ENCODE measurements at places on chromosomes 1 and 21. TPM values are rescaled to one million over a fixed set of nuclear protein-coding genes. Genes with fewer than 3 reads are reported as not detected.

NBPF4 gene
- total RNA-seq = 0.46 TPM

GPR157 gene
- 0.69 TPM for total RNA-seq

AHCYL1 gene
- 62.5 TPM for total RNA-seq

NHLH2 gene
- 16.1 TPM for total RNA-seq

ILDR2 gene
- 76.8 TPM for total RNA-seq

SNX7 gene
- total RNA-seq = 36.7 TPM

LMO4 gene
- 134 TPM for total RNA-seq

F13B gene
- not detected for total RNA-seq

BRDT gene
- total RNA-seq = not detected

SLAMF6 gene
- total RNA-seq = not detected

PCP4L1 gene
- total RNA-seq = 27.9 TPM

ELF3 gene
- total RNA-seq = not detected

RNU1-3 gene
- total RNA-seq = under 0.01 TPM

BEND5 gene
- 17.5 TPM for total RNA-seq

CLCA1 gene
- total RNA-seq = not detected

GSTM1 gene
- 15.0 TPM for total RNA-seq

SYPL2 gene
- not detected for total RNA-seq

RXRG gene
- 70.8 TPM for total RNA-seq

PRAMEF4 gene
- total RNA-seq = not detected

FMN2 gene
- total RNA-seq = 46.8 TPM

OR2T33 gene
- total RNA-seq = not detected

SFN gene
- total RNA-seq = not detected

RAB25 gene
- total RNA-seq = not detected

PSRC1 gene
- 12.0 TPM for total RNA-seq

RBP7 gene
- total RNA-seq = not detected

GCSAML gene
- 0.69 TPM for total RNA-seq

CCDC28B gene
- 23.5 TPM for total RNA-seq

CLDN17 gene
- not detected for total RNA-seq

LDLRAD2 gene
- 0.23 TPM for total RNA-seq

PPIAL4G gene
- total RNA-seq = 0.46 TPM

EPHB2 gene
- total RNA-seq = 36.9 TPM

SGIP1 gene
- total RNA-seq = 79.6 TPM

FCRLA gene
- total RNA-seq = not detected

FOXO6 gene
- 4.8 TPM for total RNA-seq

FBLIM1 gene
- total RNA-seq = 13.1 TPM

SRP9 gene
- total RNA-seq = 360 TPM

RGS13 gene
- 1.2 TPM for total RNA-seq

GJC2 gene
- total RNA-seq = 0.92 TPM

KIAA1614 gene
- total RNA-seq = 2.3 TPM

VSIG8 gene
- total RNA-seq = not detected

MPC2 gene
- 63.7 TPM for total RNA-seq

MTARC1 gene
- 9.2 TPM for total RNA-seq

SLC30A7 gene
- total RNA-seq = 30.9 TPM

RNU5D-1 gene
- not detected for total RNA-seq

COL24A1 gene
- 3.2 TPM for total RNA-seq

ANGPTL3 gene
- not detected for total RNA-seq

SHISAL2A gene
- 0.69 TPM for total RNA-seq

CFAP141 gene
- total RNA-seq = not detected

C1orf116 gene
- not detected for total RNA-seq

CGN gene
- 3.2 TPM for total RNA-seq

CAPN9 gene
- not detected for total RNA-seq

AMPD1 gene
- total RNA-seq = not detected

TRIM17 gene
- total RNA-seq = 4.4 TPM

SAMD13 gene
- 7.8 TPM for total RNA-seq

MTX1 gene
- total RNA-seq = 15.5 TPM

OR14K1 gene
- total RNA-seq = not detected

DNAJC28 gene
- total RNA-seq = 8.5 TPM

ATP1A2 gene
- 131 TPM for total RNA-seq

PCBP3 gene
- 13.8 TPM for total RNA-seq

All from diencephalon (tissue), 1 donor.